ENCODE measurements at places on chromosomes 2 and 18.
A peak's percentile ranks its signal among the peaks of the same experiment; 100 is the strongest.

- no peak for DNase-seq
Measured at GRCh38 chr18:58456625-58457024, 172.3 kb downstream of the ALPK2 start.

DNA sequence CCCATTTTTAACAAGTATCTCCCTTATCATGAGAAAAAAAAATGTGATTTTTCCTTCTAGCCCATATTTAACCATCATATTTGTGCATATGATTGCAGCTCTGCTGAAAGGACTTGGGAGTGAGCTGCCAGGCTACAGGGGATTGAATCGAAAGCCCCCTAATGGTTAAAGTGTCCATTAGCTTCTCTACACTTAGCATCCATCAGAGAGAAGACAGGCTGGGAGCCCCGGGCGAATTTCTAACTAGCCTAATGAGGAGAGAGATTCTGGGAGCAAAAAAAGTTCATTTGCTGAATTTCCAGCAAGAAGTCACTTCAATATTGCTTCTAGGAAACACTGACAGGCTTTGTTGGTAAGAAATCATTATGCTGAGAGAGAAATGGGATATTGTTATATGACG is 848.8 kb downstream of the TDRD15 start:
- DNase-seq: no peak

GRCh38 chr2:65548576-65549256 is 116.3 kb upstream of the SPRED2 start:
- no peak for DNase-seq

DNA sequence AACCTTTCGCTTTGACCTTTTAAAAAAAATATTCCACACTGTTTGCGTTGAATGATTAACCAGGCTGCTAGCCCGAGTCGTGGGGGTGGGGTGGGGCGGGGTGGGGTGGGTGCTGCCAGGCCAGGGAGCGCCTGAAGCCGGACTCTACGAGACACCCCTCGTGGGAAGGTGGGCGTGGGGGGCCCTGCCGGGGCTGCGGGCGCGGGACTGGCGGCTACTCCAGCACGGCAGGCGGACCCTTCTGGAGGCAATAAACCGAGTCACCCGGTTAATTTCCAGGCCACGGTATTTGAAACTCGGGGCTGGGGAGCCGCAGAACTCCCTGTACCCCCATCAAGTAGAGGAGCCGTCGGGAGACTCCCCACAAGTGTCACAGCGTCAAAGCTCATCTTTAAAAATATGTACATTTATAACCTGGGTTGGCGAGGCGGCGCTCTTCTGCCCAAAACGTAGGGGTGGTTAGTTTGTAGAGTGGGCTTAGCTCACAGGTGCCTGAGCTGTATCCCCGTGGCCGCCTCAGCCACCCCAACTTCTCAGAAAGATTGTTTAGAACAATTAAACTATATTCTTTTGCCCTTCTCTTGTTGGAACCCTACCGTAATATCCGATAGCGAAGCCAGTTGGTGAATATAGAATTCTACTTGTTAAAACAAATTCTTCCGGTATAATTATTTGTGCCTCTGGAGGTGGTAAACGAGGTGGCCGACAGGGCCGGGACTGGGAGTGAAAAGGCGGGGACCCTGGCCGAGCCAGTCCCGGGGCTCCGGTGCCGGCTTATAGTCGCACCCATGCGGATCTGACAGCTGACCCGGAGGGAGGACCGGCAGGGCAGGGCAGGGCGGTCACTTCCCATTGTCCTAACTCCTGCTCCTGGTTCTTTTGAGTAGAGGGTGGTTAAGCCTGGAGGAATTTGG is 1.4 kb downstream of the B3GNT2 start:
- no peak for DNase-seq

DNA sequence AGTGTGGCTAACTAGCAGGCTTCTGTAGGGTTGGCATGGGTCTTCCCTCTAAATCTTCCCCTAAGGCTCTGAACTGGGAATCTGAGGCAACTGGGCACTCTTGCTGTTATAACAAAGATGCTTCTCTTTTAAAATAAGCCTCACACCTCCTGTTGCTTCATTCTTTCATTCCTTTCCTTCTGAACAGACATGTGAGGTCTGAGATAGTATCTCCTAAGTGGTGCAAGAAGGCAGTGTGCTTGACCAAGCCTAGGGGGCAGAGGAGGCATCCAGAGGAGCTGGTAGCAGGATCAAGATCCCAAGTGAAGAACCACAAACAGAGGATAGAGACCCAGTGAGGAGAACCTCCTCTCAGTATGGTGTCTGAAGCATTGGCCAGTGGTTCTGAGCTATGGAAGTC is 90.9 kb downstream of the TTC27 start:
- no peak for DNase-seq

- DNase-seq: no peak
Measured at GRCh38 chr18:3873698-3874097, 423.7 kb downstream of the TGIF1 start.

DNA sequence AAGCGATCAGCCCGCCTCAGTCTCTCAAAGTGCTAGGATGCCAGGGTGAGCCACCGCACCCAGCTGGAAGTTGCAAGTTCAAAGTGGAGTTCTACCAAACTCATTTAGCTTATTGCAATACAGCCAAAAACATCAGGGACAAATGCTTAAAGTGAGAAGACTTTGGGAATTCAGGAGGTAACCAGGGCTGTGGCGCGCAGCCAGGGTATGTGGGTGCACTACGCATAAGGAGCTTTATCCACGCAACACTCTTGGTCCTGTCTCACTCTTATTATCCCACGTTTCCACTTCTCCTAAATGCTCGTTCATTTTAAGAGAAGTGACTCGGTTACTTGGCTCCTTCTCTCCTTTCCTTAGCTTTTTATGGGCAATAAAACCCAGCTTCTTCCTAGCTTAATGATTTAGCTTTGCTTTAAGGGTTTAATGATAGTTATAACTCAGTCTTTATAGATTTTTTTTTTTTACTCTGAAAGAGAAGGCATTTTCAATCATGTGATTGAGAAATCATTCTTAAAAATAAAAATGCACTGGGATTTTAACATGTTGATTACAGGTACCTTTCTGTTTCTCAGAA is 199.8 kb downstream of the KCNE4 start:
- no peak for DNase-seq

- DNase-seq: no peak
Measured at GRCh38 chr2:169778446-169778845, 20.2 kb upstream of the SSB start.

DNA sequence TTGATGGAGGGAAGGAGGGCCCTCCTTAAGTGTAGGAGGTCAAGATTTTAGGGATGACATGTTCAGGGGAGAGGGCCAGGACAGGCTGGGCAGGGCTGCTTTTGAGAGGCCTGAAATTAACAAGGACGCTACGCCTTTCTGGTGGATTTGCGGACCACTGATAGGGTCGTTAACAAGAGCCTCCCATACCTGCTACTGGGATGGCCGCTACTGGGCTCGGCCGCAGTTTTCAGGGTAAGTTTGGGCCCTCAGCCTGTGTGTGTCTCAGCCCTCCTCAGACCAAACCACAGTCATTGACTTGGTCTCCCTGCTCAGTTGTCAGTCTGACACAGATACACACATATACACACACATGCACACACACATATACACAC is 180.9 kb downstream of the SMAD2 start:
- no peak for DNase-seq

GRCh38 chr2:9558948-9559381 is 3.3 kb upstream of the ADAM17 start:
- peak; percentile 98 for DNase-seq

GRCh38 chr18:67265464-67266245 is 250.9 kb downstream of the DSEL start:
- DNase-seq: peak; percentile 94

DNA sequence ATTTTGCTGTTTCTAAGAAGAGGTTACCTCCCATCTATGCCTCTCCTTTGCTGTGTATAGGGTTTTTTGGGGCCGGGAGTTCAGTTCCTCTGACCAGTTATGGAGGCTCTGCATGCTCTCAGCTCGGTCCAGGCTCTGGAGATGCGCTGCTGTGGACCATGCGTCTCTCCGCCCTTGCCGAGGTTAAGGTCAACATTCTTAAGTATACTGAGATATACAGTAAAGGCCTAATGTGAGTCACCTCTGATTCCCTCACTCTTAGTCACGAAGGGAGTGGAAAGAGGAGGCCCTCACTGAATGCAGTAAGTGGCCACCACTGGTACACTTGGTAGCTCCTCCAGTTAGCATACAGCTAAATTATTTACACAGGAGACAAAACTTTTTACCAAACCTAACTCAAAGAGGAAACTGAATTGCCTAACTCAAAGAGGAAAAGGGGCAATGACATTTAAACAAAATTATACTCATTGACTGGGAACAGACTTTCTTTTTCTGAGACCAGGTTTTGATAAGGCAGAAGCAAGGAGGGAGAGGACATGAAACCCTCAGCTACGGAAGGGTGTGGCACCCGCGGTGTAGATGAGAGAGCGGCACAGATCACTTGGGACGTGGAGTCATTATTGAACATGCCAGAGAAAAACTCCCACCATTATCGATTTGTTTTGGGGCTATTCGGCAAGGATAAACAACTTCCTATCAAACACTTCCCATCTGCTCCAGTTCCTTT is 98.7 kb downstream of the COPS8 start:
- peak; percentile 81 for DNase-seq

DNA sequence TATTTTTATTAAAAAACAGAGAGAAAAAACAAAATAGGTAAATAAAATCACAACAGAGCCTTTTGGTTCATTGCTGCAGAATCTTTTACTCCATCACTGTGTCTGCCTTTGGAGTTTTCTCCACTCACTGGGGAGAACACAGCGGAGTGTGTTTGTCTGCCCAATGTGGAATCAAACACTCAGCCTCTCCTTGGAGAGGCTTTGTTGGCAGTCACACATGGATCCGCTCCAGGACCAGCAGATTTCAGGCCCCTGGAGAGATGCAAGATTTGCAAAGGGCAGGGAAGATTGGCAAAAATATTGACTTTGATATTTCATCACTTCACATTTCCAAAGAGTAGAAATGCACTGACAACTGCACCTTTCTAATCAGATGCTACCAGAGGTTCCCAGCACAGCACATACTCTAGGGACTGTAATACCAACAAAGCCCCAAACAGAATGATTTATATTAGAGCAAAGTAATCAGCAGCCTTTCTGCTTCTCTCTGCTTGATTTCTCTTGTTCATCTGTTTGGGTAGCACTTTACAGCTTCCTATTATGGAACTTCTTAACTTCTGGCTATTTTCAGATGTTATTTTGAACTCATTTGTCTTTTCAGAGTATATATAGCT is 1898.8 kb upstream of the PIK3C3 start:
- DNase-seq: no peak

GRCh38 chr2:103132536-103133217 is 370.8 kb downstream of the TMEM182 start:
- no peak for DNase-seq

DNA sequence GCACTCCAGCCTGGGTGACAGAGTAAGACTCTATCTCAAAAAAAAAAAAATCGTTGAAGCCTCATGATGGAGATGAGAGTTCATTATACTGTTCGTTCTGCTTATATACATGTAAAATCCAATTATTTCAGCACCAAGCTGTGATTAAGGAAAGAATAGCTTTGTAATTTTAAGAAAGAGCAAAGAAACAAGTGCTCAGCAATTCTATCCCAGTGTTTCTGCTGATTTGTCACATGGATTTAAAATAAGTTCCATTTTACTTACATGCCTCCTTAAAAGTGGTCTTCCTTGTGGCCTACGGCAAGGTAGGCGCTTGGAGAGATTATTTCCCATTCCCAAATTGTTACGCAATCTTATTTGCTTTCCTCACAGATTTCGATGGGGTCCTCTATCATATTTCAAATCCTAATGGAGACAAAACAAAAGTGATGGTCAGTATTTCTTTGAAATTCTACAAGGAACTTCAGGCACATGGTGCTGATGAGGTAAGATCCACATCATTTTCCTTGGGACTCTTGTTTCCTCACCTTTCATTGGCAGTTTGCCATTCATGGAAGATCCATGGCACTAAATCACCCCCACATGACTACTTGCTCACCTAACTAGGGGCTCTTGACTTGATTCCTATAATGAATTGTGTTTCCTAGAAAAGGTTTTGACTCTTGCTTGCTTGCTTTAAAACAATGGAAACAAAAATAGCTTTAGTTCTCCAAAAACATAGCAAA is 11.5 kb downstream of the ARPC2 start:
- DNase-seq: no peak

DNA sequence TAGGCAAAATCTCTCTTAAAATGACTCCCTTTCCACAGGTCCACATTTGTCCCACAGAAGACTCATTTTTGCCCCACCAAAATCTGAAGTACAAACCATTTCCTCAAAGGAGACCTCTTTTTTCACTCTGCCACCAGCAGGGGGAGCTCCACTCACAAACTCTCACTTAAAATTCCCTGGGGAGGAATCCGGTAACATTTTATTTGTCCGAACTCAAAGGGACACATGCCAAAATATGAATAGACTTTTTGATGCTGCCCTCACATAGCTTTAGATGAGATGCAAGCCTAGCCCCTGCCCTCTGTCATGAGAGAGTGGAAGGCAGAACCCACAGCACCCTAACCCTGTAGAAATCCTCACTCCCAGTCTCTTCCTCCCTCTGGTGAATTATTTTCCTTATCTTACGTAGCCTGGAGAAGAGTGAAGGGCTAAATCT is 57.1 kb downstream of the RMDN2 start:
- peak; percentile 85 for DNase-seq

DNA sequence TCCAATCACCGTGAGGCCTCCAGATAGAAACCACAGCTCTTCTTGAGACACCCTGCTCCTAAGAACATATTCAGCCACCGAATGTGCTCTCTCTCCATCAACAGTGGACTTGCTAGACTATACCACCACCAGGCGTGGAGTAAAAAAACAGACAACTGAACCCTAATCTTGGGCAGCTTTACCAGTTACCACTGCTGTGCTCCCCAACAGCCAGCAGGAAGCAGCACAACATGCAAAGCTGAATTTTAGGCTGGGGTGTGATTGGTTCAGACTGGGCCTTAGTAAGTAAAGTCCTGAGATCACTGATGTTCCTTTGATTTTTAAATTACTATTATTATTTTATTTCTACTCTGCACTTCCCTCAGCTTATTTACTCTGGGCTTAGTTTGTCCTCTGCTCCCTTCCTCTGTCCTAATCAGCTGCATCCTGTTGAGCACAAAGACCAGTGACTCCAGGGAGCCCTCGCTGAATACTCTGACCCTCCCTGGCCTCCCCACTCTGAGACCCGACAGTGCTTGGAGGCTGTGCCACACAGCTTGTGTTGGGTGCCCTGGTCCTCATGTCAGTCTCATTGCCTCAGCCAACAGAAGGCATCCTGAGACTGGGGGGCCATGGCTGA is 21.9 kb downstream of the MRPL35 start:
- peak; percentile 73 for DNase-seq

DNA sequence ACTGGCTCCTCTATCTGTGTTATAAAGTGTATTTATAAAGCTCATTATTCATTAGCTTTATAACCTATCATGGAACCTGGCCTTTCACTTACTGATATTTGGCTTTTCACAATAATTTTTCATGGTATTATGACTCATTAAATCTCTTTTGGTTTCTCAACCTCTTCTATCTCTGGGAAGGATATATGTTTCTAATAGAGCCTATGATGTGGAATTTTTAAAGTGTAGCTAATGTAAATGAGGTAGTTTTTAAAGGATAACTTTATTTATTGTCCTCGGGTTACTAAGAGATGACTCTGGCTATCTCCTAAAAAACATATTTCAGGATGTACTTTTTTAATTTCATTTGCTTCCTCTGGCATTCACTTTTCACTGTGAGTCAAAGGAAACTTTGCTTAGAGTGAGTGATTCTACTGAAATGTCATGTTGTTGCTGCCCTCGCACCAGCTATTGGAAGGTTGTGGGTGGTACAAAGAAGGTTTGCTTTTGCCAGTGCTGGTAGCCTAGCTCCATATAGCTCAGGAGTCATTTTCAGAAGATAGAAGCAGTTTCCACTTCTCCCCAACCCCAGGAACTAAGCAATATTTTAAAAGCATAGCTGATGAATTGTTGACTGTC is 85.2 kb upstream of the RPE start:
- DNase-seq: no peak

Data from fibroblast of the aortic adventitia (primary cell).